DMS53 (cell line): ENCODE measurements at places on chromosomes 3 and 15.

- DNase-seq: no peak
These were observed 190.3 kb downstream of the MCTP2 start for GRCh38 chr15:94421706-94422105.

DNA sequence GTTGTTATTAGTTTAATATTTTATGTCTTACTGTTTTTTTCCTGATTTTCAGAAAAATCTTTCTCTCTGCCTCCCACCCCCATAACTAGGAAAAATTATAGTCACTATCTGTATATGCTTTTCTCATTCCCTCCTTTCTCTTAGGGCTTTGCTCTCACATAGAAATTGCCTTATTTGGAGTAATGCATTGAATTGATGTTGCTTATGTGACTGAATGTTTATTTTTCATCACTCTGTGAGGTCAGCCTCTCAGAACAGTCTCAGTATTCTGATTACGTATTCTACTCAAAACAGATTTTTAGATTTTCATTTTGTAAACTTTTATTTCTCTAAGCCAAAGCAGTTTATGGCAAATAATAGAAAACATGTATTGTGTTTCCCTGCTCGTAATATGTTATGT, 121.0 kb downstream of the SLMAP start:
- DNase-seq: no peak

DNA sequence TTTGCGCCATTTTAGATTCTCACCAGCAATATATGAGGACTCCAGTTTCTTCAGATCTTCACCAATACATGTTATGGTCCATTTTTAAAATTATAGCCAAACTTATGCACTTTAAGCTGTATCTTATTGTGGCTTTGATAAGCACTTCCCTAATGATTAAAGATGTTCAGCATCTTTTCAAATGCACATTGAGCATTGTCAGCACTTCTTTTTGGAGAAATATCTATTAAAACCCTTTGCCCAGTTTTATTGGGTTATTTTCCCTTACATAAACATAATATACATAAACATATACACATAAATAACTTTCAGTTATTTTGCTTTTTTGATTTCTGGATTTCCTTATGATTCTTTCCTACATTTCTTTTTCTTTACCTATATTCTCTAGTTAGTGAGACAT, 83.8 kb downstream of the ROBO1 start:
- DNase-seq: no peak

DNA sequence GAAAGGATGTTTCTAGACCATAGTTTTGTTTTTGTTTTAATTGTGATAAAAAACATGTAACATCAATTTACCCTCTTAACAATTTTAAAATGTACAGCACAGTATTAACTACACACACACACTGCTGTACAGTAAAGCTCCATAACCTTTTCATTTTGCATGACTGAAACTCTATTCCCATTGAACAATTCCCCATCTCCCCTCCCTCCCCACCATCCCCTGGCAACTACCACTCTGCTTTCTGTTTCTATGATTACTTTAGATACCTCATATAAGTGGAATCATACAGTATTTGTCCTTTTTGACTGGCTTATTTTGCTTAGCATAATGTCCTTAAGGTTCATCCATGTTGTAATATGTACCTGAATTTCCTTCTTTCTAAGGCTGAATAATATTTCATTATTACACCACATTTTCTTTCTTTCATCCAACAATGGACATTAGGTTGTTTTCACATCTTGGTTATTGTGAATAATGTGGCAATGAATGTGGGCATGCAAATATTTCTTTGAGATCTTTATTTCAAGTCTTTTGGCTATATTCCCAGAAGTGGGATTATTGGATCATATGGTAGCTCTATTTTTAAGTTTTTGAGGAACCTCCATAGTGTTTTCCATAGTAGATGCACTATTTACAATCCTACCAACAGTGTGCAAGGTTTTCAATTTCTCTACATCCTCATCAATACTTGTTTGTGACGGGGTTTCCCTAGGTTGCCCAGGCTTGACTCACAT, 10.7 kb downstream of the CHST14 start:
- no peak for DNase-seq

DNA sequence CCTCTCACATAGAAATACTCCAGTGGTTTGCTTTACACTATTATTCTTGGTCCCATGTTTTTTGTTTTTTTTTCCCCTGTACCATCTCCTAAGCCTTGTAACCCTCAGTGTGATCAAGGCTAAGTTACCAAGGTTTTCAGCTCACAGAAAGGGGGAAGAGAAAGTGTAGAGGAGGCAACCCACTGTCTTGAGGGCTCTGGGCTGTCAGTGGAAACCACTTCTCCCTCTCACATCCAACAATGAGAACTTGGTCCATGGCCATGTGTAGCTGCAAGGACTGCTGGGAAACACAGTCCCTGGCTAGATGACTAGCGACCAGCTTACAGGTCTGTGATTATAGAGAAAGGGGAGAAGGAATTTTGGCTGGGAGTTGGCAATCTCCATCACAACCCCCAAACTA, 30.3 kb downstream of the GPD1L start:
- DNase-seq: no peak

GRCh38 chr3:63961891-63962290, 49.7 kb upstream of the SCAANT1 start:
- peak; percentile 62 for DNase-seq

- DNase-seq: no peak
These were observed 24.6 kb upstream of the INSYN1 start for GRCh38 chr15:73777741-73778140.

- peak; percentile 86 for DNase-seq
These were observed 319.9 kb downstream of the NAALADL2 start for GRCh38 chr3:175179055-175179454.

- no peak for DNase-seq
These were observed 168.3 kb upstream of the SEMA6D start for GRCh38 chr15:47548986-47549385.

GRCh38 chr15:70477750-70478250, 285.6 kb downstream of the UACA start:
- no peak for DNase-seq

- peak; percentile 68 for DNase-seq
These were observed 93.9 kb upstream of the CCDC80 start for GRCh38 chr3:112734736-112735350.

GRCh38 chr15:95726891-95727290, 603.6 kb upstream of the NR2F2 start:
- DNase-seq: no peak

- DNase-seq: no peak
These were observed 6.4 kb downstream of the CLN6 start for GRCh38 chr15:68223171-68223570.

GRCh38 chr15:32657198-32657883, 15.8 kb downstream of the SCG5 start:
- peak; percentile 54 for DNase-seq

GRCh38 chr3:190586631-190587011, 72.7 kb downstream of the IL1RAP start:
- DNase-seq: peak; percentile 6

GRCh38 chr3:67006460-67006859, 8.4 kb downstream of the KBTBD8 start:
- DNase-seq: no peak

DNA sequence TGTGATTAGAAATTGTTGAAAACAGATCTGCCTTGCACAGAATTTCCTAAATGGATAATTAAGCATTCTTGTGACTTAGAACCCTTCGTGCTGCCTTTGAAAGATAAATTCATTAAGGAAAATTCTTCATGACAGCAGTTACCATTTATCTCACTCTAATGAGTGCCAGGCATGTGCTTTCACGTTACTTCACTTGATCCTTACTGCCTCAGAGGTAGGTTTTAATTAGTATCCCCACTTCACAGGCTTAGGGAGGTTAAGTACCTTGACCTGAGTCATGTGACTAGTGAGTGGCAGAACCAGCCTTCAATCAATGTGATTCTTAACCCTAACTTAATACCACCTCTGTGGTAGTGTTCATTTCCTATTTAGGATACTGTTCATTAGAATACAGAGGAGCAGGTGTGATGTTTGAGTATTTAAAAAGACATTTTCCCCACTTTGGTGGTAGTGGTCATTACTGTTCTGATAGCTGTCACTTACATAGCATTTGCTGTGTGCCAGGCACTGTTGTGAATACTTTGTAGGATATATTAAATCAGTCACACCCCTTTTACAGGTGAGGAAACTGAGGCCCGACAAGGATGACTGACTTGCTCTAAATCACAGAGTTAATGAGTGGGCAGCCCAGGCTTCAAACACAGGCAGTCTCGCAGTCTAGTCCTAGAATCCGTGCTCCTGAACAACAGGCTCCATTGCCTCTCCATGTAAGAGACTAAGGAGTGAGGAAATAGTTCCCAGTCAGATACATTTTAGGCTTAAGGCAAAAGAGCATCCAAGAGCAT, 57.9 kb downstream of the RLBP1 start:
- no peak for DNase-seq

DNA sequence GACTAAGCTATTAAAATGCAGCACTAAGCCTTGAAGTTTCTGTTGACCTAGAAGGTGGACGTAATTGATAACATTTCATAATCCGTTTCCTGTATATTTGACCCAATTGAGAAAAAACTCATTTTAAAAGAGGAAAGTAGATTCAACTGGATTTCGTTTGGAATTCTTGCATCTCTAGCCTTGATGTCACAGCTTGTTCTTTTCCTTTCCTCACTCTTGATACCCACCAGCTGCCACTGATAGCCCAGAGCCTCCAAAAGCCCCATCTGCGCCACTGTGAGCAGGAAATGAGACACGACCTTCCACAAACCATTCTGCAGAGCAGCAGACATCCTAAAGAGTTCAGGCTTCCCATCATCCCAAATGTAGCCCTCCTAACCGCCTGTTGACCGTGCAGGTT, 61.8 kb downstream of the FOXB1 start:
- no peak for DNase-seq

DNA sequence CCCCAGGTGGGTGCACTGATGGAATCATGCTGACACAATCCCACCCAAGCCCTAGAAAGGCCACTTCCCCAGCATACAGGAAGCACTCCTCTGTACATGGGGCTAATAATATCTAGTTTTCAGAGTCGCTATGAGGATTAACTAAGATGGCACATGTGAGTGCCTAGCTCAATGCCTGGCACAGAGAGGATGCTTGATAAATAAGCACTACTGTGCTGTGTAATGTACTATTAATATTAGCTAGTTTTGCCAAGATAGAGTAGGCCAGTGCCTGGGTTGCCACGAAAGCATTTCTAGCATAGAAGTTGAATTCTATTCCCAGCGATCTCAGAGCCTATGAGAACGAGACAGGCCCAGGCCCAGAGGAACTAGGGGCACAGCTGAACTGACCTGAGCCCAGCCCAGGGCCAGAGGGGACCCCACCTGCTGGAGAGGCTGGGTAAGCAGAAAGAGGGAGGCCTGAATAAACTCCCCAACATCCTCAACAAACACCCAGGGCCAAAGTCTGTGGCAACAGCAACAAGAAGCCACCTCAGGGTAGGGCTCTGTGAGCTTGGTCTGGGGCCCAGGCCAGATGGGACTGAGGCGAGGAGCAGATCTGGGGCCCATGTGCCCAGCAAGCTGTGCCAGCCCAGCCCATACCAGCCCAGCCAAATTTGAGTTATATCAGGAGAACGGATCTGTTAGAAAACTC, 7.6 kb upstream of the SEMA7A start:
- no peak for DNase-seq

DNA sequence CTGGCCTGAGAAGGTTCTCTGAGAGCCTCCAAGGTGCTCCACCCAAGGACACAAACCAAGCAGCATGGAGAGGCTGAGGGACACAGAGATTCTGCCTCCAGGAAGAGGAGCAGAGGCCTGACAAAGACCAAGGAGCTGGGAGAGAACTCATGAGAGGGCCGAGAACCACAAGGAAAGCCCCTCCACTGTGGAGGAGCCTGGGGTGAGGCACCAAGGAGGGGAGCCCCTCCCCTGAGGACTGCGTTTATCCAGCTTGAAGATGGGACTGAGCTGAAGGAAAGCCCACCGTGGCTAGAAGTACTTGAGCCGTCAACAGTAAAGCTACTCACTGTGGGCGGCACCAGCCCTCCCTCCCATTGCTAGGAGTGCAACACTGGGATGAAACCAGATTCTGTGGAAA, 63.1 kb upstream of the MEF2A start:
- DNase-seq: no peak

DNA sequence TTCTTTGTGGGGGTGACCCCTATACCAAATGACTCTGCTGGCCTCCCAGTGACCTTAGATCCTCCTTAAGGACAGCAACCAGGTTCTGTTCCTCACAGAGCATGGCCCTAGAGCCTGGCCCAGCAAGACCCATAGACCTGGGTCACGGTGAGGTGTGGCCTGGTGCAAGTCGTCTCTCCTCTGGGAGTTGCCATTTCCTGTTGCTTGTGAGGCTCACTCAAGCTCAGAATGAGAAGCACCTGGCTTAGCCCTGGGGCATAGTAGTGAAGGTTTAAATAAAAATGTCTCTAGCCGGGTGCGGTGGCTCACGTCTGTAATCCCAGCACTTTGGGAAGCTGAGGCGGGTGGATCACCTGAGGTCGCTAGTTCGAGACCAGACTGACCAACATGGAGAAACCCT, 131.3 kb downstream of the SMAD6 start:
- no peak for DNase-seq

GRCh38 chr15:70023064-70023768, 74.5 kb downstream of the TLE3 start:
- peak; percentile 81 for DNase-seq

DNA sequence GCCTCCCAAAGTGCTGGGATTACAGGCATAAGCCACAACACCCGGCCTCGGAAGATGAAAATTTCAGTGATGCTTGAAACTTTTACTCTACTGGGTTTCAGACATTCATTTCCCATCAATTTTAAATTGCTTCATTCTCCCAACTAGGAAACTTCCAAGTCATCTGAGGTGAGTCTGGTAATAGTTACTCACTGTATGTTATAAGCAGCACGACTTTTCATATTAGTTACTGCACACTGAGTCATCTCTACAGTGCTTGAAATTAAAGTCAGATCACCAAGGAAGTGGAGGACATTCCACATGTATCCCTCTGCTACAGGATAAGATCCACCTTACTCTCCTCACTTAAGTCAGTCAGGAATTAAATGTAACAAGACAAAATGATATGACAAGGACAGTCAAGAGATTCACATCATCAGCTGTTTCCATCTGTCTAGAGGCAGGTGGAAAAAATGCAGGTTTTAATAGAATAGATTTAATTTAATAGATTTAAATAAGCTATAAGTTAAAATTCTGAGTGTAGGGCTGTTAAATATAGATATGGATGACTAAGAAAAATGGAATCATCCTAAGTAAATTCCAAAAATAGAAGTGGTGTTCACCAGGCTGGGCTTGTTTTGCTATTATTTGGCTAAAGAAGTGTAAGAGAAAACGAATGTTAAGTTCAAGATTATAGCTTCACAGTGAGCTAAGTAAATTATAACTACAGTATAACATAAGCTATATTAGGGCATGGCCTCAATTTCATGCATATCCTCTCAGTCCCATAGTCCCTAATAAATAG, 104.4 kb downstream of the TMCO5A start:
- no peak for DNase-seq
